ENCODE measurements at places on chromosomes 7 and 10. TPM values are rescaled to one million over a fixed set of nuclear protein-coding genes. Genes with fewer than 3 reads are reported as not detected.

NOC3L gene
- 35.6 TPM for total RNA-seq

- peaks cover 7% of the 10 kb centered on the region for H3K36me3 ChIP-seq
- peaks cover 14% of the 10 kb centered on the region for H3K27me3 ChIP-seq
- H3K27ac ChIP-seq = no peak overlapping the region
- peak; percentile 21 for DNase-seq
Measured at GRCh38 chr10:5975641-5976473, 1.5 kb downstream of the IL15RA start.

DNA sequence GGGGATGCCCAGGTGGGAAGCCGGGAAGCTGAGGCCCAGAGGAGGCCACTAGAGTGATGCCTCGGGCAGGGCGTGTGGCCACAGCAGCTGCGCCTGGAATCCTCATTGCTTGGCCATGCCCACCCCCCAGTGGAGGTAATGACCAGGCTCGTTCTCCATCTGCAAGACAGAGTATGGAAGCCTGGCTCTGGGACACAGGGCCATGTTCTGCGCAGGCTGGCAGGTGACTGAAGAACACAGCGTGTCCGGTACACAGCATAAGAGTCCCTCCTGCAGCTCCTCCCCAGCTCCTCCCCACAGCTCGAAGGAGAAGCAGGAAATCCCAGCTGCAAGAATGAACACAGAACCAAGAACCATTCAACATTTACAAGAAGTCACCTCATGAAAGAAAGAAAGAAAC is 64.8 kb downstream of the SMURF1 start:
- H3K27me3 ChIP-seq = no peaks in the 10 kb centered on the region
- H3K4me1 ChIP-seq = peaks cover 18% of the 10 kb centered on the region
- no peak overlapping the region for H3K4me3 ChIP-seq
- no peaks in the 10 kb centered on the region for H3K36me3 ChIP-seq
- H3K27ac ChIP-seq = no peak overlapping the region

GRCh38 chr10:26491934-26492333 is 53.8 kb downstream of the APBB1IP start:
- no peaks in the 10 kb centered on the region for H3K36me3 ChIP-seq
- no peak overlapping the region for H3K4me3 ChIP-seq
- no peaks in the 10 kb centered on the region for H3K27me3 ChIP-seq
- no peak overlapping the region for H3K27ac ChIP-seq
- H3K4me1 ChIP-seq = peaks cover 6% of the 10 kb centered on the region
- DNase-seq = no peak

Measured in SJSA1 (cell line).